ENCODE measurements at places on chromosomes 3 and 15. TPM values are rescaled to one million over a fixed set of nuclear protein-coding genes. Genes with fewer than 3 reads are reported as not detected.

GRCh38 chr15:43255376-43255775 lies 11.4 kb downstream of the TGM5 start:
- DNase-seq, result no peak
- no peak overlapping the region for H3K4me3 ChIP-seq
- H3K4me1 ChIP-seq, result no peaks in the 10 kb centered on the region

- H3K27ac ChIP-seq, result no peak overlapping the region
- no peak for DNase-seq
- no peaks in the 10 kb centered on the region for H3K27me3 ChIP-seq
- no peak overlapping the region for H3K4me3 ChIP-seq
- no peaks in the 10 kb centered on the region for H3K36me3 ChIP-seq
- no peaks in the 10 kb centered on the region for H3K4me1 ChIP-seq
These were observed 223.3 kb downstream of the EPHB1 start for GRCh38 chr3:135018149-135018923.

Gene MCF2L2
- total RNA-seq, result 0.85 TPM

DNA sequence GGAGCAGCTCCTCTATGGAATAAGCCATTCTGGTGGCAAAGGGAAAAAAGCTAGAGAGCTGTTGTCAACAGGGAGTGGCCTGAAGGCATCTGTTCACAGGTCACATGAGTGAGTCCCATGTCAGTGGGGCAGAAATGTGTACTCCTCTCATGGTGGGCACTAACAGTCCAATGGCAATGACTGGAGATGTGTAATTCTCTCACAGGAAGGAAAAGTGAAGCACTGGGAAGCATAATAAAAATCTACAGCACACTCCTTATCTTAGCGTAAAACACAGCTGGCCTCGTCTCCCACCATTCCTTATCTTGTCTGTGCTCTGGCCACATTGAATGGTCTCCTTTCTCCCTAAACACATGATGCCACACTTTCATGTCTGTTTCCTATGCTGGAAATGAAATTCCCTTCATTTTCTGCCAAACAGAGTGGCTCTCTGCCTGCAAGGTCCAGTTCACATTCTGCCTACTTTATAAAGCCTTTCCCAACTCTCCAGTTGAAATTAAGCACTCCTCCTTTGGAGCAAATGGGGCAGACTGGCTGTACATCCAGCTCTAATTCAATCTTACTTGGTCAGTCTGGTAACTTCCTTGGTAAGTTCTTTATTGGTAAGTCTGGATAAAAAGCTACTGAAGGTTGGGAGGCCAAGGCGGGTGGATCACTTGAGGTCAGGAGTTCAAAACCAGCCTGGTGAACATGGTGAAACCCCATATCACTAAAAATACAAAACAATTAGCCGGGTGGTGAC lies 139.8 kb downstream of the RPL22L1 start:
- H3K27ac ChIP-seq, result no peak overlapping the region
- no peak overlapping the region for H3K4me3 ChIP-seq
- peaks cover 18% of the 10 kb centered on the region for H3K4me1 ChIP-seq
- no peaks in the 10 kb centered on the region for H3K27me3 ChIP-seq

Gene DNAH1
- total RNA-seq, result 5.3 TPM

DNA sequence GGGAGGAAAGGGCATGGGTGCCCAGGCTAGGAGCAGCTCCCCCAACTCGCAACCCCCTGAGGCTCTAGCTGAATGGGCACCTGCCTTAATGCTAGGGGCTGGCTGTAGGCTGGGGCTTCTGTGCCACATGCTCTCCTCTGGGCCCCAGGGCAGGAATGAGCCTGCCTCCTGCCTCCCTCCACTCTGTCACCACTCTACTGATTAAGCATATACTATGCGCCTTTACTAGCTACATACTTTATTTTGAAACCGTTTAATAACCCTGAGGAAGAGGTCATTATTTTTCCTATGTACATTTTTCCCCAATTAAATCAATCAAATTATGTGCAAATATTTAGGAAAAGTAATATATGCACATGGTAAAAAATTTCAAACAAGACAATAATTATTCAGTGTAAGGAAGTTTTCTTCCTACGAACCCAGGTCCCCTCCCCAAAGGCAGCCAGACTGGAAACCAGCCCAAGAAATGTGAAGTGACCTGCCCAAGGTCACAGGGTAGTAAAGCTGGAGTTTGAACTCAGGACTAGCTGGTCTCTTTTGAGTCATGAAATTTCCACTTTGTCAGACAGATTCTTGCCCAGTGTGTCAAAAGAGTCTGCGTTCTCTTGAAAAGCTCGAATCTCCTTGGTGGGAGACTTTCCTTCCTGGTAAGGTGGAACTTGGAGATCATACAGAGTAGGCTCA lies 122.5 kb downstream of the DNAJB8 start:
- peaks cover 5% of the 10 kb centered on the region for H3K4me1 ChIP-seq
- peaks cover 7% of the 10 kb centered on the region for H3K36me3 ChIP-seq
- H3K4me3 ChIP-seq, result no peak overlapping the region
- no peaks in the 10 kb centered on the region for H3K27me3 ChIP-seq
- DNase-seq, result no peak
- H3K27ac ChIP-seq, result no peak overlapping the region

GRCh38 chr15:89998141-89998661 lies 2.9 kb upstream of the ZNF710 start:
- H3K27ac ChIP-seq, result no peak overlapping the region
- H3K27me3 ChIP-seq, result no peaks in the 10 kb centered on the region
- H3K4me3 ChIP-seq, result no peak overlapping the region
- no peaks in the 10 kb centered on the region for H3K36me3 ChIP-seq

GRCh38 chr3:16392717-16393116 lies 120.8 kb downstream of the RFTN1 start:
- no peak for DNase-seq
- no peak overlapping the region for H3K4me3 ChIP-seq
- H3K36me3 ChIP-seq, result no peaks in the 10 kb centered on the region
- no peak overlapping the region for H3K27ac ChIP-seq

Gene SLC28A1
- total RNA-seq, result 0.84 TPM

DNA sequence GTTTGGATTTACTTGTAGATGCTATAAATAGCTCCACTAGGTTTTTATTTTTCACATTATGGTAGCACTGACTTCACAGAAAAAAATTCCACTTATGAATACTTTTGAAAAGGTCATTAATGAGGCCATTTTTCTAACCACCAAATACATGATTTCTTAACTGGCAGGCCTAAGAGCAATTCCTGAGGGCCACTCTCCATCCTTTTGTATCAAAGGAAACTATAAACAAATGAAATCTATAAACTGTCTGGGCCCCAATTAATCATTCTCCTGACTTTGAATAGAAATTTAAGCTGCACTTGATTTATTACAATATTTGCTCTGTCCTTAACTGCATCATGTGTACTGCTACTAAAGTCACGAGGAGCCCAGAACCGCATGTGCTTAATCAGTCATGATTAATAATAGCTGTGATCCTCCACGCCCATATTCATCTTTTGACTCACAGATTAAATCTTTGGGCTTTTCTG lies 25.1 kb upstream of the MTMR10 start:
- H3K4me1 ChIP-seq, result no peaks in the 10 kb centered on the region
- H3K27ac ChIP-seq, result no peak overlapping the region
- H3K36me3 ChIP-seq, result no peaks in the 10 kb centered on the region
- DNase-seq, result no peak
- no peak overlapping the region for H3K4me3 ChIP-seq

- no peak for DNase-seq
- peak overlapping the region; percentile 12 for H3K27ac ChIP-seq
- peaks cover 10% of the 10 kb centered on the region for H3K4me1 ChIP-seq
- H3K36me3 ChIP-seq, result no peaks in the 10 kb centered on the region
- no peak overlapping the region for H3K4me3 ChIP-seq
- no peaks in the 10 kb centered on the region for H3K27me3 ChIP-seq
These were observed 6.3 kb upstream of the UBE2Q2 start for GRCh38 chr15:75836959-75837334.

DNA sequence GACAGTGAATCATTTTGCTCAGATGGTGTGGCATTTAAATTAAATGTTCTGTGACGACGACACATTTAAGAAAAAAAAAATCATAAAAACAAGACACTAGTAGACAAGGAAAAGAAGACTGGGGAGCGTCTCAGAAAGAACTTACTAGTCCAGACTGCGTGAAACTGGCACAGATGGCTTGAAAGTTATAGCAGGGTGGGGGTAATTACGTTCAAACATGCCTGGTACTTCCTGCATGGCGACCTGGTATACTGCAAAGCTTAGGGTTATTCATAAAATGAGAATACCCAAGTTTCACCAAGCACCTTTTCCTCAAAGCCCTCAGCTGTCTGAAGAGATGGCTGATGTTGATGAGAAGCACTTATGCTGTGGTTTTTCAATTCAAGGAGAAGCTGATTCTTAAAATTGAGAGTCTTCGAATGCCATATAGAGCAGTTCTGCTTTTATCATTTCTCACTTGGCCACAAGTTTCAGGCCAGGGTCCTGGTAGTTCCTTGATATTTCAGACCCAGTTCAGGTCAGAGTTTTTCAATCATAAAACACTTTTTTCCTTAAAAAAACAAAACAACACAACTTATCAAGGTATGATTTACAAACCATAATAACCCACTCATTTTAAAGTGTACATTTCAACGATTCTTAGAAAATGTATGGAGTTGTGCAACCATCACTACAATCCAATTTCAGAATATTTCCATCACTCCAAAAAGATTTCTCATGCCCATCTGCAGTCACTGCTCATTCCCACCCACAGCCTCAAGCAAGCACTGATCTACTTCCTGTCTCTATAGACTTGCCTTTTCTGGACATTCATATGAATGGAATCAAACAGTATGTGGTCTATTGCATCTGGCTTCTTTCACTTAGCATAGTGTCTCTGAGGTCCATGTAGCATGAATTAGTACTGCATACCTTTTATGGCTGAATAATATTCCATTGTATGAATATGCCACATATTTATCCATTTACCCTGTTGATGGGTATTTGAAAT lies 24.7 kb downstream of the PCOLCE2 start:
- no peaks in the 10 kb centered on the region for H3K27me3 ChIP-seq
- peak overlapping the region; percentile 27 for H3K27ac ChIP-seq
- DNase-seq, result no peak
- no peak overlapping the region for H3K4me3 ChIP-seq
- no peaks in the 10 kb centered on the region for H3K36me3 ChIP-seq

Gene CTXN2
- not detected for total RNA-seq

- H3K27ac ChIP-seq, result no peak overlapping the region
- no peaks in the 10 kb centered on the region for H3K27me3 ChIP-seq
- no peak for DNase-seq
- H3K36me3 ChIP-seq, result no peaks in the 10 kb centered on the region
These were observed 200.0 kb upstream of the CFAP20DC start for GRCh38 chr3:59249698-59250361.

Gene NTRK3
- 1.4 TPM for total RNA-seq

Gene PRC1
- total RNA-seq, result 3.5 TPM

- peaks cover 52% of the 10 kb centered on the region for H3K4me1 ChIP-seq
- H3K4me3 ChIP-seq, result no peak overlapping the region
- H3K36me3 ChIP-seq, result no peaks in the 10 kb centered on the region
- no peak overlapping the region for H3K27ac ChIP-seq
- DNase-seq, result no peak
These were observed 11.0 kb downstream of the KAT2B start for GRCh38 chr3:20051123-20051806.

Gene SERINC4
- 0.25 TPM for total RNA-seq

Gene SLC22A13
- total RNA-seq, result not detected

Gene SAMMSON
- total RNA-seq, result not detected

Gene ZXDC
- total RNA-seq, result 15.4 TPM

Gene RARB
- total RNA-seq, result 17.3 TPM

GRCh38 chr3:178260887-178261565 lies 275.2 kb upstream of the KCNMB2 start:
- no peaks in the 10 kb centered on the region for H3K36me3 ChIP-seq
- H3K27ac ChIP-seq, result peak overlapping the region; percentile 20
- no peaks in the 10 kb centered on the region for H3K4me1 ChIP-seq
- no peak for DNase-seq

GRCh38 chr15:95830281-95830680 lies 500.2 kb upstream of the NR2F2 start:
- no peak for DNase-seq
- no peak overlapping the region for H3K4me3 ChIP-seq
- H3K27me3 ChIP-seq, result no peaks in the 10 kb centered on the region

DNA sequence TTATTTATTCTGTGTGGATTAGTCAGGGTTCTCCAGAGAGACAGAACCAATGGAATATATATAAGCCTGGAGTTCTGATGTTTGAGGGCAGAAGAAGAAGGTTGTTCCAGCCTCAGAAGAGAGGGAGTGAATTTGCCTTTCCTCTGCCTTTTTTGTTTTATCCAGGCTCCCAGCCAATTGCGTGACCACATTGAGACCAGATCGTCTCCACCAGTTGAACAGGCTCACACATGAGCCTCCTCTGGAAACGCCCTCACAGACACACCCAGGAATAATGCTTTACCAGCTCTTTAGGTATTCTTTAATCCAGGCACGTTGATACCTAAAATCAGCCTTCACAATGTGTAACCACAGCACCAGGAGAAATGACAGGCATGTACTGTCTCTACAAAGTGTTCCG lies 923.1 kb downstream of the TBL1XR1 start:
- no peaks in the 10 kb centered on the region for H3K36me3 ChIP-seq
- no peaks in the 10 kb centered on the region for H3K27me3 ChIP-seq
- no peak for DNase-seq
- H3K27ac ChIP-seq, result no peak overlapping the region
- no peaks in the 10 kb centered on the region for H3K4me1 ChIP-seq
- no peak overlapping the region for H3K4me3 ChIP-seq

DNA sequence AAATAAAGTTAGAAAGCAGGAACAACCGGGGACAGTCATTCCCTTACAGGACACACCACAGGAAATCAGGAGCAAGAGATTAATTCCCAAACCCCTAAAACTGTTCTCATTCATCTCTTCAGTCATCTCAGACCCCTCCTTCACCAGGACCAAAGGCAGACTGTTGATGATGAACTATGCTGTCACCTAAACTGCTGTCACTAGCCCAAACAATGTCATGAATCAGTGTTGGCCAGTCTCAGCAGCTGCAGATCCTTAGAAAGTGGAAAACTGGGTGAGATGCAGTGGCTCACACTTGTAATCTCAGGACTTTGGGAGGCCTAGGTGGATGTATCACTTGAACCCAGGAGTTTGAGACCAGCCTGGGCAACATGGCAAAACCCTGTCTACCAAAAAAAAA lies 909.6 kb downstream of the ROBO1 start:
- DNase-seq, result no peak
- no peak overlapping the region for H3K27ac ChIP-seq
- no peaks in the 10 kb centered on the region for H3K27me3 ChIP-seq
- no peak overlapping the region for H3K4me3 ChIP-seq
- no peaks in the 10 kb centered on the region for H3K36me3 ChIP-seq

GRCh38 chr3:155861476-155862183 lies 7.4 kb upstream of the SLC33A1 start:
- H3K27me3 ChIP-seq, result no peaks in the 10 kb centered on the region
- no peaks in the 10 kb centered on the region for H3K4me1 ChIP-seq

- no peak for DNase-seq
- no peak overlapping the region for H3K27ac ChIP-seq
- no peak overlapping the region for H3K4me3 ChIP-seq
- no peaks in the 10 kb centered on the region for H3K4me1 ChIP-seq
- H3K27me3 ChIP-seq, result no peaks in the 10 kb centered on the region
These were observed 310.4 kb downstream of the PLCL2 start for GRCh38 chr3:17195192-17195611.

Gene PLCL2
- total RNA-seq, result 51.5 TPM

DNA sequence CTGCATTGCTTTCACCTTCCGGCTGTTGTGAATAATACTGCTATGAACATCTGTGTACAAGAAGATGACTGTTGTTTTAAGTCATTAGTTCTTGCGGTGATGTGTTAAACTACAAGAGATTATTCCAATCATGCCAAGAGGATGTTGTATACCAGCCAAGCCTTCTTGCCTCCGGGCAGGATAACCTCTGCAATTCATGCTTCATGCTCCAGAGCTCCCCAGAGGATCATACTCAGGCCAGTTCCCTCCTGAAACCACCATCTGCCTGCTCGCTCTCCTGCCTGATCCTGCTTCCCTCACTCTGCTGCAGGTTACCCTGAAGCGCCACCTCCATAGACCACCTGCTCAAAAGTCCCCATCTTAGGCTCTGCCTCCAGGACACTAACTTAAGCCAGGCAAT lies 187.1 kb upstream of the PROK2 start:
- H3K27me3 ChIP-seq, result peaks cover 12% of the 10 kb centered on the region
- no peaks in the 10 kb centered on the region for H3K36me3 ChIP-seq
- H3K4me1 ChIP-seq, result no peaks in the 10 kb centered on the region
- DNase-seq, result no peak

All from heart left ventricle (tissue), 16 donors.